Stimulated activated CD4-positive, alpha-beta T cell treated with anti-CD3 and anti-CD28 coated beads, Interleukin-2, amount 100 ng/mL, for 48 hours (primary cell): ENCODE measurements at places on chromosomes 4 and X.
A peak's percentile ranks its signal among the peaks of the same experiment; 100 is the strongest.

GRCh38 chr4:15649914-15650545 is 5.1 kb downstream of the FBXL5 start:
- DNase-seq, result peak; percentile 24

GRCh38 chrX:8565729-8566128 is 101.1 kb downstream of the VCX3B start:
- DNase-seq, result no peak

- no peak for DNase-seq
These were observed 61.8 kb downstream of the RHOH start for GRCh38 chr4:40258627-40259026.

DNA sequence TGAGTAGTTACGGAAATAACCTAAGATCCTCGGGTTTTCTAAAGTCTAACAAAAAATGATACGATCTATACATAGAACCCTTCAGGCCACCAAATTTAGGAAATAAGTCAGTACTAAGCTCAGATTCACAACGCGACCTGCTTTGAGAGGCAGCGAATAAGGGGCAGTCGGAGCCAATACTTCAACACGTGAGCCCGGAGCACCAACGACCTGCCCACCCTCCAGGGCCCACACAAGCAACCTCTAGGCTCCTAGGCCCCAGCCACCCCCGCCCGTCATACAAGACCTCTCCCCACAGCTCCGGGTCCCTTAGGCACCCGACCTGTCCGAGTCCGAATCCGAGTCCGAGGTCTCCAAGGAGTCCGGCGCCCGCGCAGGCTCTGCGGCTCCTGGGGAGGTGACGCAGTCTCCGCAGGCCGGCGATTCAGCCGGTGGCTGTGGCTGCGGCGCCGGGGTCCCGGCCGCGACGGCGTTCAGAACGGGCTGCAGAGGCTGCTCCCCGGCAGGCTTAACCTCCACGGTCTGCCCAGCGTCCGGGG is 580 bp downstream of the NAF1 start:
- peak; percentile 39 for DNase-seq

DNA sequence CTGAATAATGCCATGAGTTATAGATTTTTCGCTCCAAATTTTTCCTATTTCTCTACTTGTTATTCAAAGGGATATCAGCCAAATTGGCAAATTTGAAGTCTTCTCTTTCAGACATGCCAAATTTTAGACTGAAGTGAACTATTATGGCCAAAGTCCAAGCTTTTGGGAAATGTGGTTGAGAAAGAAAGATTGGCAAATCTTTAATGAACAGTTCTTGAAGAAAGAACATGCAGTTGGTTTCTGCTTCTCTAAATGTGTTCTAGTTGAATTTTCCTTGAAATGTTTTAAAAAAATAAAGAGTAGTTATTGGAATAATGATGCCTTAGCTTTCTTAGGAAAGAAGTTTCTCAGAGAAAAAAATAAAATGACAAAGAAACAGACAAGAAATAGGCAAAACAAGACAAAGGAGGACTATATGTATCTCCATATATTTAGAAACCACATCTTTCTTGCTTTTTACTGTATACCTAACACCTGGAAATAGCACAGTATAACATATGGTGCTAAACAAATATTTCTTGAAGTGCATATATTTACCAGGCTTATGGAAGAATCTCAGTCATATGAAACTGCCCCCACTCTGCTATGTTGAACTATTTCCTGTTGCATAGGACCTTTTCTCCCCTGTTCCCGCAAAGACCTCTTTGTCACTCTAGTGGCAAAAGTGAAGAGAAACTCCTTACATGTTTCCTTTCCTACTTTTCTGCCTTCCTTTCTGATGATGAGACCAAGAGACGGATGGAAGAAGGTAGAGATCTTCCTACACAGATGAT is 250.0 kb downstream of the ARHGAP24 start:
- DNase-seq, result no peak

GRCh38 chr4:139849219-139849618 is 183.6 kb downstream of the MGST2 start:
- DNase-seq, result no peak

DNA sequence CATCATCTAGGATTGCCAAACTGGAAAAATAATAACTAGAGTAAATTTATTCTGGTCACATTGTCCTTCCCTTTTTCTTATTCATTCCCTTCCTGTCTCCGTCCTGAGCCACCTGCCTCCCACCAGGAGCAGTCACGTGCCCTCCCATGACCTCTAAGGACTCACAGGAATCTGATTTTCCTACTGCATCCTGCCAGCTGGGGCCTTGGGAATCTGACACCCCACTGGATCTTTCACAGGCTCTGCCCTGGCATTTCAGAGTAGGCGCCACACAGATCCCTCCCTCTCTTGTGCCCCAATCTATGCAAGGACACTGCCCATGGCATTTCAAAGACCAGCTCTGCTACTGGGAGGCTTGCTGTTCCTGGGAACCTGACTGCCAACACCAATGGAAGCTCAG is 520.5 kb downstream of the PPARGC1A start:
- no peak for DNase-seq

DNA sequence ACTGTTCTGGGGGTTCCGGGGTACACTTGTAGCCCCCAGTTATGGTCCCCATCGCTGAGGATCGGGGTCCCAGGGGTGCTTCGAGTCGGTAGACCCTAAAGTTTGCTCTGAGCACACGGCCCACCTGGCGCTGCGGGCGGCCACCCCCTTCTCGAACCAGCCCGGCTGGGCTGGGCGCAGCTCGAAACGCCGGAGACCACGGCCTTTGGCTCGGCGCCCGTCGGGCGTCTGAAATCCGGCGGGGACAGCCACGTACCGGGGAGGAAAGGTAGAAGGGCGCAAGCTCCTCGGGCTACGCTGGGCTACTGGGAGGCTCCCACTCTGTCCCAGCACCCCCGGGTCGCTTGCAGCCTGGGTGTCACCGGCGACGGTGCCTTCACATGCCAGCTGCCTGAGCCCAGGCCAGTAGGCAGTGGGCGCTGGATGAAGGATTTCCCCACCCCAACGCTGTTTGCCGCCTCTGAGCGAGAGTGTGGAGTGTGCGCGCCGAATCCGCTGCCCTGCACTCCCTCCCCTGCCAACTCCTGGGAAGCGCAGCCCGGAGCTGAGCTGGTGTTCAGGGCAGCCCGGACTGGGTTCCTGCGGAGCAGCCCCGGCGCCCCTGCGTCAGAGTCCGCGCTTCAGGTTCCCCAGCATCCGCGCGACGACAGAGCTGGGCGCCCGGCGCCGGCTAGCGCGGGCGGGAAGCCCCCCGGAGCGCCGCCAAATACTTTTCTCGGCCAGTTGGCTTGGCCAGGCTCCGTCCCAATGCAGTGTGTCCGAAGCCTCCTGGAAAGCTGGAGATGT is 637 bp downstream of the MAMLD1 start:
- DNase-seq, result peak; percentile 9

DNA sequence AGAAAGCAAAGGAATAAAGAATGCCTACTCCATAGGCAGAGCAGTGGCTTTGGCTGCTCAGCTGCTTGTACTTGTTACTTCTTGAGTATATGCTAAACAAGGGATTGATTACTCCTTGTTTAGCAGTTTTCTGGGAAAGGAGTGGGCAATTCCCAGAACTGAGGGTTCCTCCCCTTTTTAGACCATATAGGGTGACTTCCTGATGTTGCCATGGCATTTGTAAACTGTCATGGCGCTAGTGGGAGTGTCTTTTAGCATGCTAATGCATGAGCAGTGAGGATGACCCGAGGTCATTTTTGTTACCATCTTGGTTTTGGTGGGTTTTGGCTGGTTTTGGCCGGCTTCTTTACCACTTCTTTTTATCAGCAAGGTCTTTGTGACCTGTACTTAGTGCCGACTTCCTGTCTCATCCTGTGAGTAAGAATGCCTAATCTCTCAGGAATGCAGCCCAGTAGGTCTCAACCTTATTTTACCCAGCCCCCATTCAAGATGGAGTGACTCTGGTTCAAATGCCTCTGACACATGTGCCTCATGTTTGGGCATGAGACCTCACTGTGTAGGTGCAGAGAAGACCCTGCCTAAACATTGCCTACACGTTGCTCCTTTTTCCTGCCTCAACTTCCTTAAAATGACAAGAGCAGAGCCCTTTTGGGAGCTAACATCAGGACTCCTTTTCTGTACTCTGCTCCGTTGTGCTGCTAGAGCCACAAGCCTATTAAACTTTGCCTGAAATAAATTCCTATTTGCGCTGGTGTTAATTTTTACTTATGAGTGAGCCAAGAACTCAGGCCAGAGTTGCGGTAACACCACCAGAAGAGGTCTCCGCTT is 21.0 kb upstream of the UBA6 start:
- no peak for DNase-seq

- DNase-seq, result no peak
These were observed 595 bp upstream of the NAP1L2 start for GRCh38 chrX:73215246-73215645.

GRCh38 chr4:139557556-139558110 is 1.6 kb upstream of the SETD7 start:
- DNase-seq, result no peak

DNA sequence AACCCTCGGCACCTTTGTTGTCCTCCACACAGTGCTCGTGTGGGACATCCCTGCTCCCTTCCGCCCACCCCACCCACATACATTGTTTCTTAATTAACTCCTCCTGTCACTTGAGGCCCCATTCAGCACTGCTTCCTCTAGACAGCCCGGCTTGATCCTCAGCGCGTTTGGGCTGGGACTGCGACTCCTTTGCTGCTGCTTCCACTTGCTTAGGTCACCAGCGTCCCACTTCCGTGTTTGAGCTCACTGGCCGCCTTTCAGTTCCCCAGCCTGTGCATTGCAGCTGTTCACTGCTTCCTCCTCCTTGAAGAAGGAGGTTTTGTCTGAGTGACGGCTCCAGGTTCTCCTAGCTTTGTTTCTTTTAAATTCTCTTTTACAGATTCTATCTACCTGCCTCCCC is 16.1 kb downstream of the RNF4 start:
- DNase-seq, result peak; percentile 44
